Activated T-cell treated with anti-CD3 and anti-CD28 coated beads for 1 hour (primary cell): ENCODE measurements at places on chromosomes 6 and 20.

DNA sequence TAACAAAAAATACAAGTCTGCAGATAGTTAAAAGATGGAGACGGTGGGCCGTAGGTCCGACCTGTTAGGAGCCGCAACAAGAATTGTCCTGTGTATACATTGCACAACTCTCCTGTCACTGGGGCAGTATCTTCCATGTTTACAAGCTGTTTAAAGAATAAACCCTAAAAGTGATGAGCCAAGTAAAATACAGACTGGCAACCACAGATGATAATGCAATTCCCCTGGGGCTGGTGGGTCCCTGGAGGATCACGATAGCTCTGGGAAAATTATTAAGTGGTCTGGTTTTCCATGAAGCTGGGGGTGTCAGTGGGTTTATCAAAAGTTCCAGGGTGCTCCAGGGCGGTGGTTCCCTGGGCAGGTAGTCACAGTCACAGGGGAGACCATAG, 8.1 kb upstream of the FAM50B start:
- no peak for DNase-seq

DNA sequence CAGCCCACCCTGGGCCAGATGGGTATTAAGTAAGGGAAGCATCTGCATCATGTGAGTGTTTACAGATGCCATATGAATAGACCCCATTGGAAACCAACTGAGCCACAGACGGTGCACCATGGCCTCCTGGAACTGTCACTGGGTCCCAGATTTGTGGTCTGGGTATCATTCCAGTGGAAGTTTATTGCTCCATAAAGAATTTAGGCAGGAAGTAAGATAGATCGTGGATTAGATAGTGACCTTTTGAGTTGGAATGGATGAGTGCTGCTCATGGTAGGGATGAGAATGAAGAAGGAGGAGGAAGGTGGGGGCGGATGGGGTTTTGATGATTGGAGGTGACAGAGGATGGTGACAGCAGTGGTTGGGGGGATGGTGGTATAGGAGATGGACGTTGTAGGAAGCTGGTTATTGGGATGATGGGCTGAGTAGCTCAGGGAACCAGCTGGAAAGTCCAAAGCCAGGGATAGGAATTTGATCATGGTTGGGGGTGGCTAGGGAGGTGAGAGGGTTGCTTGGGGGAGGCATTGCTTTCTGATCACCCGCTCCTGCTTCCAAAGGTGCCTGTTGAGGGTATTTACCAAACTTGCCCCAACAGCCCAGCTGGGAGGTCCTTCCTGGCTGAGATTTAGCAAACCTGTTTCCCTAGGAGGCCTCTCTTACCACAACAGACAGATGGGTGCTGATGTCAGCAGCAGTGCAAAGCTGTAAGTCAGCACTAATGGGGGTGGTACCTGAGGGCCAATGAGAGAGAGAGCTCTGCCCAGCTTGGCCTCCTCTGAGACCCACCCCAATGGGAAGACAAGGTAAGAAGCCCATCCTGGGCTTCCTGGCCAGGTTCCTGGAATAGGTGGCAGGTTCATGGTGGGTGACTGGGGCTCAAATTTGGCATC, 78.0 kb downstream of the VEGFA start:
- no peak for DNase-seq

- DNase-seq = no peak
Observed at GRCh38 chr6:169398342-169399105, 144.9 kb upstream of the THBS2 start.

DNA sequence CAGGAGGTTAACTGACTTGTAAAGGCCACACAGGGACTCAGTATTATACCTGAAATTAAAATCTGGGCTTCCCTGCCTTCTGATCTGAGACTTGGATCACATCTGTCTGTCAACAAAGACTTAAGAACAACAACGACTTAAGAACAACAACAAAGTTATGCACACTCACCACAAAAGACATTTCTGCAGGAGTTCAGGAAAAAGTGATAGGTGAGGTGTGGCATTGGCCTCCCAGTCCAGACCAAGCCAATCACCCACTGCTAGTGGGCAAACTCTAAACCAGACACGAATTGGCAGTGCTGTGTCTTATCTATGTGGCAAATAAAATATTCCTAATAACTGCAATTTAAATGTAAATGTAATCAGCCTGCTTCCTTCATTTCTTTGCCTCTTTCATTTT, 61.3 kb downstream of the PRDM1 start:
- DNase-seq = no peak
